ENCODE measurements at places on chromosomes 3 and 15. TPM values are rescaled to one million over a fixed set of nuclear protein-coding genes. Genes with fewer than 3 reads are reported as not detected.
A peak's percentile ranks its signal among the peaks of the same experiment; 100 is the strongest.

GRCh38 chr3:28099296-28099695, 142.1 kb upstream of the CMC1 start:
- DNase-seq: no peak

Gene RTP1
- total RNA-seq: not detected

- DNase-seq: no peak
Measured at GRCh38 chr3:124246376-124246775, 254.5 kb upstream of the ROPN1 start.

Gene C15orf62
- 0.39 TPM for total RNA-seq

DNA sequence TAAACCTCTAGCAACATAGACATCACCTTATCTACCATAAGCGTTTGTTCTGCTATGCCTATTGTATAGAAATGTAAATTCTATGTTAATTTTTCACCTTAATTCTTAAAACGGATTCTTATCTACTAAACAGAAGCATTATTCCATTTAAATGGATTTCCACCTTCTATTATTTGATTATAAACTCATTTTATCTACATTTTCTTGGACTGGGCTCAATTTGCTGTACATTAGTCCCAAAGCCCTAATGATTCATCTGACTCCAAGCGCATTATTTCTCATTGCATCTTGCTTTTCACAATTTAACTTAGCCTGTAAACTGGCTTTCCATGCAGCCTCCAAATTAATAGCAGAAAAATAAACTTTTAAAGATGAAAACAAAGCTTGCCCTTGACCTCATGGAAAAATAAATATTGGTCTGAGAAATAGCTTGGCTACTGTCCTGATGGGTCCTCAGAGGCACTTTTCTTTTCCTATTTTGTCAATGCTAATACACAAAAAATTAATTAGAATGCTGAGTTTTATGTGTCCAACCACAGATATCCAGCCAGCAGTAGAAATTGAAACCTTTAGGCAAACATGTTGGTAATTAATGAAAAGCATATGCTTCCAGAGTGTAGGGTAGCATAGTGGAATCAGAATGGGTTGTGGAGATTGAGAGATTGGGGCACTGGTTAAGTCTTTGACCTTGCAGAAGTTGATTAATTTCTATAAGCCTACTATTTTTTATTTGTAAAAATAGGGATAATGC, 81.4 kb upstream of the CFAP20DC start:
- no peak for DNase-seq

GRCh38 chr15:90680371-90680935, 36.7 kb upstream of the BLM start:
- DNase-seq: no peak

DNA sequence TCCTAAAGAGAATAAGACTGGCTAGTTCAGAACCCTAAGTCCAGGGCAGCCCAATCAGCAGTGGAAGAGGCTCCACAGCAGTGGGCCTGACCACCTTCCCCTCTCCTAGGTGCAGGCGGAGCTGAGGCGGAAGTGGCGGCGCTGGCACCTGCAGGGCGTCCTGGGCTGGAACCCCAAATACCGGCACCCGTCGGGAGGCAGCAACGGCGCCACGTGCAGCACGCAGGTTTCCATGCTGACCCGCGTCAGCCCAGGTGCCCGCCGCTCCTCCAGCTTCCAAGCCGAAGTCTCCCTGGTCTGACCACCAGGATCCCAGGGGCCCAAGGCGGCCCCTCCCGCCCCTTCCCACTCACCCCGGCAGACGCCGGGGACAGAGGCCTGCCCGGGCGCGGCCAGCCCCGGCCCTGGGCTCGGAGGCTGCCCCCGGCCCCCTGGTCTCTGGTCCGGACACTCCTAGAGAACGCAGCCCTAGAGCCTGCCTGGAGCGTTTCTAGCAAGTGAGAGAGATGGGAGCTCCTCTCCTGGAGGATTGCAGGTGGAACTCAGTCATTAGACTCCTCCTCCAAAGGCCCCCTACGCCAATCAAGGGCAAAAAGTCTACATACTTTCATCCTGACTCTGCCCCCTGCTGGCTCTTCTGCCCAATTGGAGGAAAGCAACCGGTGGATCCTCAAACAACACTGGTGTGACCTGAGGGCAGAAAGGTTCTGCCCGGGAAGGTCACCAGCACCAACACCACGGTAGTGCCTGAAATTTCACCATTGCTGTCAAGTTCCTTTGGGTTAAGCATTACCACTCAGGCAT, 33.7 kb downstream of the VIPR1 start:
- DNase-seq: no peak

DNA sequence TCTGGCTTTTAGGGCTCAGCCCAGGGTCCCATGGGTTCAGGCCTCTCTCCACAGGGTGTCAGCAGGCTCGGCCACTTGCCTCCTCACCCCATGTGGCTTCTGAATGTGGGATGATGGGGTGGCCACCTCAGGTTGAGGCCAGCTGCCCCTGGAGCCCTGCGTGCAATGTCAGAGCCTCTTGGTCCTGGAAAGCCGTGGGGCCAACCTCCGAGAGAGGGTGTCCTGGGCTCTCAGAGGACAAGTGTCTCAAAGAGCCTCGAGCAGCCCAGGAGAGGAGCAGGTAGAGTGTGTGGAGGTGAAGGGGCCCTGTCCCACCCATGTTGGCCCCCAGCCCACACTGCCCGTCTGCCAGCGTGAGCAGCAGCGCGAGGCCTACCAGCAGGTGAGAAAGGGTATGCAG, 86.0 kb downstream of the PLXNA1 start:
- no peak for DNase-seq

GRCh38 chr3:51712511-51712931, 5.7 kb downstream of the GRM2 start:
- no peak for DNase-seq

GRCh38 chr15:57028176-57028575, 109.7 kb downstream of the TCF12 start:
- no peak for DNase-seq

Gene IMPG2
- total RNA-seq: 0.26 TPM

DNA sequence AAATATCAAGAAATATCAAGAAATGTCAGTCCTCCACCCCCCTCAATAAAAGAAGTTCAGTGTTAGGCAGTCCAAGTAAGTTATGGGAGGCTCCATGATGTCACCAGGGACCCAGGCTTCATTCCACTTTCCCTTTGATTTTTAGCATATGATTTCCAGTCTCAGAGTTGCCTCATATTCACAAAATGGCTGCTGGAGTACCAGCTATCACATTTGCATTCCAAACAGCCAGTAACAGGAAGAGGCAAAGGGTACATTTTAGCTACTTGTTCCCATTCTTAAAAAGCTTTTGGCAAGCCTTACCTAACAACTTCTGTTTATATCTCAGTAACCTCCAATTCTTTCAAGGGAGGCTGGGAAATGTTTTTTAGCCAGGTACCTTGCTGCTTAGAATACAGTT, 13.4 kb upstream of the KLF13 start:
- DNase-seq: no peak

Gene CDHR4
- not detected for total RNA-seq

Gene TMC3
- not detected for total RNA-seq

- no peak for DNase-seq
Measured at GRCh38 chr15:42919799-42920518, 619 bp downstream of the TTBK2 start.

Gene LMLN
- 3.3 TPM for total RNA-seq

DNA sequence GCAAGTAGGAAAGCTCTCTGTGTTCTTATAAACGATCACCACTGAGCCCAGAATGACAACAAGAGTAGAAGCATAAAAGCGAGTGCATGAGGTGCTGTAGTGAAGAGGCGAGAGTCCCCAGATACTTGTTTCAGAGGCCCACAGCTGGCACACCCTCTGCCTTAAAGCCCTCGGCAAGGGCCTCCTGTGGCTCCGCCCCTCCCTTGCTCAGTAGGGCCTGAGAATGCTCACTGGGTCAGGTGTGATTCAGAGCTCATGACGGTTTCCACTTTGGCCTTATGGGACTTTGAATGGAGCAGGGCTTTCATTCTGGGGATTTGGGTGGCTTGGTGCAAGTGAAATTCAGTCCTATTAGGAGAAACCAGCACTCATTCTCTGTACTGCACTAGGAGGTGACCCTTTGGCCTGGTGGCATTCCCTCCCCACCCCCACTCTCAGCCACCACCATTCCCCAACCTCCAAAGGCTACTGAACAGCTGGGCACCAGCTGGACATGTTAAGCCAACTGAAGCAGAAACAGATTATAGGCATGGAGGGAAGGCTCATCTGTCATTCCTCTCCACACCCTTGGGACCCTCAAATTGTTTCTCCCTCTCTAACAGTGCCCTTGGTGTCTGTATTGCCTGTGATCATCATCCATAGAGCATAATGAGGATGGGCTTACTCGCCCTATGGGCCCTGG, 109.6 kb upstream of the CTDSPL start:
- no peak for DNase-seq

- no peak for DNase-seq
Measured at GRCh38 chr3:72483554-72484104, 364.6 kb downstream of the SHQ1 start.

DNA sequence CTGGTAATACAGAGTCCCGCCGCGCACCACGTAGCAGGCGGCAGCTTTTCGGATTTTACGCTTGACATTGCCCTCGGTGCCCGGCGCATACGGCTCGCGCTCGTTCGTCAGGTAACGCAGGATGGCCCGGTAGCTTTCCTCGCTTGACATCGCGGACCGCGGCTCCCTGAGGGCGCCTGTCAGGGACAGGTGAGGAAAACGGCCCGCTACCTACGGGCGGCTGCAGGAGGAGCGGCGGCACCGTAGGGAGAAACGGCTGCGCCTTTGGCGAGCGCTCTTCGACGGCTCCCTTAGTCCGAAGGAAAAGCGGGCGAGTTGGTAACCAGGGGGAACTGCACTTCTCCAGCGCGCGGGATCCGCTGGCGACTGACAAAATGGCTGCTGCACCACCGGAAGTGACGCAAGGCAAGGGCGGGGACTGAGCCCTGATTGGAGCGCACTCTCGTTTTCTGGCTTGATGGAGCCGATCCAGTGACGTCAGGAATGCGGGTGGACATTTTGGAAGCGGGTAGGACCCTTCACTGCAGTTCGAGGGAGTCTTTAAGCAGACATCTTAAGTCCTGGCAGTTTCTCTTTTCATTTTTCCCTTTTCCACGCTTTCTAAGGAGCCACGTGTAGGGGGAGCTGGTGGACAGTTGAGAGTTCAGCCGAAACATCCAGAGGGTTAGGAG, at the start of gene ZBTB11:
ZBTB11 (minus strand) TSS at position 368 of the 671 bp plus-strand sequence; CDS start at position 150, 218 bp downstream.
- DNase-seq: peak; percentile 100

Gene NR1I2
- total RNA-seq: not detected

- no peak for DNase-seq
Measured at GRCh38 chr15:70281811-70282307, 184.1 kb upstream of the TLE3 start.

GRCh38 chr15:97501291-97501690, 459.2 kb upstream of the ARRDC4 start:
- no peak for DNase-seq

DNA sequence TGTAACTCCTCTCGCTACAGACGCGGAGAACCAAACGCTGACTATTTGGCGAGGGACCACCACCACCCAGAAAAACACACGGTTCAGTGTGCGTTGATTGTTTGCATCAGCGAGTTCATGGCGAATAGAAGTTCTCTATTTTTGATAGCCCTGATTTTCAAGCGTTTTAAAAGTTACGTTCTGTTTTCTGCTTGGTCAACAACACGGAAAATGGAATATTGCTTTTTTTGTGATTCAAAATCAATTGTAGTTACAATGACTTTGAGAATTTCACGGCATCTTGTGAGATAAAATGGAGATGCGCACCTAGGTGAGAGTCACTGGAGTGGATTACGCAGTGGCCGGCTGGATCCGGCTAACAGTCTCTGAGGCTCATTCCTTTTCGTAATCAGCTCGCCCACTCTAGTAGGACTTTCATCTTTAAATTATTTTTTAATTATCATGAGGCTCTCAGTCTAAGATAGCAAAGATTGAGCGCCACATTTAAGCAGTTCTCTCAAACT, 54.8 kb downstream of the CCDC54 start:
- no peak for DNase-seq

- DNase-seq: no peak
Measured at GRCh38 chr3:32048487-32049182, 57.8 kb upstream of the GPD1L start.

Gene ISLR
- 0.13 TPM for total RNA-seq

GRCh38 chr3:8205881-8206280, 295.7 kb upstream of the LMCD1 start:
- DNase-seq: no peak

GRCh38 chr15:26868029-26868685, 1.3 kb downstream of the GABRA5 start:
- DNase-seq: no peak

Gene TCTA
- 13.1 TPM for total RNA-seq

GRCh38 chr3:8301977-8302735, 199.5 kb upstream of the LMCD1 start:
- DNase-seq: peak; percentile 18

GRCh38 chr3:141725036-141725435, 13.1 kb upstream of the RNF7 start:
- DNase-seq: no peak

- DNase-seq: no peak
Measured at GRCh38 chr15:82294061-82294690, 31.6 kb downstream of the SAXO2 start.

GRCh38 chr3:134155446-134155845, 95.2 kb downstream of the RYK start:
- DNase-seq: no peak

DNA sequence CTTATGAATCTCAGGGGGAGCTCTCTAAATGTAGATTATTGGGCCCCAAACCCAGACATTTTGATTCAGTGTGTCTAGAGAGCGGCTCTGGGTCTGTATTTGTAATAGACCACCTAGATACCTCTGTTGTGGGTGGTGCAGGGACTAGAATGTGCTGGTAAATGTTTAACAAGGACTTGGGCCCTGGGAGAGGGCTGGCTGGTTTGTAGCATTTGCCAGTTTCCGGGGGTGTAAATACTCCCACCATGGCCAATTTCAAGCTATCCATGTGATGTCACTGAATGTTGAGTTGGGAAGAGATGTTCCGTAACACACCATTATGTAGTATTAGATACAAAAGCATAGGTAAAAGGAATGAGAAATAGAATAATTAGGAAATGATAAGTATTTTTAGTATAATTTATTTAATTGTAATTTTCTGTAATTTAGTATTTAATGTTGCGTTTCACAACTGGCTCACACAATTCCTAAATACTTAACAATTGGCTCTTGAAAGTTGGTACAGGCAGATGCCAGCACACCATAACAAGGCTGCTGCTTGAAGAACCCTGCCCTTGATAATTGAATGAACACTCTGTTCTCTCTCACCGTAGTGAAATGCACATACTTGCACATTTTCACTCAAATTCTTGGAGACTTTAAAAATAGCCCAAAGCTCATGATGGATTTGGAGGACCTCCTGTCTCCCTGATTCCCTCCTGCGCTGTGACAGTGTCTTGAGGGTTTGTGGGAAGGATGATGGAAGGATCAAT, 359.2 kb upstream of the PROK2 start:
- DNase-seq: no peak

GRCh38 chr3:159923956-159924355, 64.7 kb upstream of the IL12A start:
- DNase-seq: no peak

Gene ACTC1
- total RNA-seq: not detected

GRCh38 chr15:75229191-75230015, 27.7 kb downstream of the C15orf39 start:
- no peak for DNase-seq

GRCh38 chr15:36908991-36909390, 191.4 kb downstream of the MEIS2 start:
- DNase-seq: no peak

Gene MEGF11
- not detected for total RNA-seq

All from dermis microvascular lymphatic vessel endothelial cell (primary cell).